Upper lobe of left lung (tissue), 6 donors: ENCODE measurements at places on chromosomes 1 and 21. TPM values are rescaled to one million over a fixed set of nuclear protein-coding genes. Genes with fewer than 3 reads are reported as not detected.

The CHD1L gene
- 32.4 TPM for total RNA-seq

The NHLH1 gene
- total RNA-seq = 1.0 TPM

The SLC22A15 gene
- total RNA-seq = 29.3 TPM

The ERRFI1 gene
- total RNA-seq = 30.4 TPM

The SLC6A17 gene
- total RNA-seq = not detected

The HES3 gene
- total RNA-seq = not detected

The GBP2 gene
- total RNA-seq = 57.9 TPM

The FAM72B gene
- total RNA-seq = not detected

The PPIAL4G gene
- not detected for total RNA-seq

The DOP1B gene
- total RNA-seq = 26.1 TPM

The SGIP1 gene
- total RNA-seq = 5.8 TPM

The ANKRD34A gene
- 2.6 TPM for total RNA-seq

The C1orf87 gene
- 0.40 TPM for total RNA-seq

The SPATA45 gene
- 2.7 TPM for total RNA-seq

The LAX1 gene
- total RNA-seq = 4.2 TPM

The PLEKHG5 gene
- 5.0 TPM for total RNA-seq

The SOD1 gene
- total RNA-seq = 137 TPM

The DDR2 gene
- total RNA-seq = 26.1 TPM

The CCDC30 gene
- 4.4 TPM for total RNA-seq

The PTPN22 gene
- 14.1 TPM for total RNA-seq

The TAF12 gene
- total RNA-seq = 21.0 TPM

The S100A1 gene
- not detected for total RNA-seq

The CYP4A11 gene
- not detected for total RNA-seq

The MYBPH gene
- total RNA-seq = 0.15 TPM

The SYDE2 gene
- total RNA-seq = 17.1 TPM

The GNAT2 gene
- 0.46 TPM for total RNA-seq

The CFAP74 gene
- total RNA-seq = 4.7 TPM

The ZBTB8B gene
- 0.03 TPM for total RNA-seq

The OPTC gene
- total RNA-seq = not detected

The DPT gene
- total RNA-seq = 19.5 TPM

The FAM163A gene
- total RNA-seq = not detected

The SPRR3 gene
- total RNA-seq = not detected

The CDK18 gene
- 27.7 TPM for total RNA-seq

The KMO gene
- 19.9 TPM for total RNA-seq

The GIPC2 gene
- 1.5 TPM for total RNA-seq

The UBASH3A gene
- 1.5 TPM for total RNA-seq

The S100A12 gene
- 11.5 TPM for total RNA-seq

The IVL gene
- not detected for total RNA-seq

The HSPB7 gene
- total RNA-seq = 2.3 TPM

The FMO3 gene
- 12.6 TPM for total RNA-seq

The GPR3 gene
- total RNA-seq = not detected

The OVAAL gene
- not detected for total RNA-seq

The CFAP141 gene
- total RNA-seq = not detected

The CFHR5 gene
- total RNA-seq = not detected

The FCRL2 gene
- total RNA-seq = 0.46 TPM

The IL20 gene
- not detected for total RNA-seq

The ATXN7L2 gene
- total RNA-seq = 6.0 TPM

The TRIM67 gene
- not detected for total RNA-seq

The C8B gene
- 0.26 TPM for total RNA-seq

The RIPK4 gene
- 10.3 TPM for total RNA-seq

The CD34 gene
- 8.8 TPM for total RNA-seq

The MLLT11 gene
- 0.46 TPM for total RNA-seq

The GRHL3 gene
- total RNA-seq = 0.24 TPM
